AML-193 (cell line): ENCODE measurements at places on chromosomes 5 and 9.
A peak's percentile ranks its signal among the peaks of the same experiment; 100 is the strongest.

DNA sequence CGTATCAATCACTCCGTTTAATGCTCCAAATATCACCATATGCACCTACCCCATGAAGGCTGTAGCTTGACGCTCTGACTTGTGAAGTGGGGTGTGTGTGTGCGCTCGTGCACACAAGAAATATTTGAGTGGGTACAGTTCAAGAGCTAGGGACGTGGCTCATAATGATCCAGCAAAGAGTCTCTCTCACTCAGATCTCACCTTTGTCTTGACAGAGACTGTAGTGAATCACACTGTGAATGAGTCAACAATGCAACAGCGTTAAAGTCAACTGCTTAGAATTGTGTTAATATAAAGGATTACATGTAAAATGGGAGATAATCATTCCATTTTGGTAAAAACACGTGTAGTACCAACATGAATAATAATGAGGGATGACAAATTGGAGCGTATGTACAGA, 119.4 kb downstream of the MED27 start:
- DNase-seq, result no peak

DNA sequence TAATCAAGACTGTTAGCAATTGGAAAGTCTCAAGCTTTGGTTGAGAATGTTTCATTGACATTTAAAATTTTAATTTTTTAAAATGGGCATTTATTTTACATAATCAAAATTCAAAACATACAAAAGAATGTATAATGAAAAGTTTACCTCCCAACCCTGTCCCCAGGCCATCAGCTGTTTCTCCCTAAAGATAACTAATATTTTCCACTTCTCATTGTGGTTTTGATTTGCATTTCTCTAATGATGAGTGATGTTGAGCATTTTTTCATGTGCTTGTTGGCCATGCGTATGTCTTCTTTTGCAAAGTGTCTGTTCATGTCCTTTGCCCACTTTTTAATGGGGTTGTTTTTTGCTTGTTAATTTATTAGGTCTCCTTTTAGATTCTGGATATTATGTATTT, 11.4 kb upstream of the MACIR start:
- no peak for DNase-seq

GRCh38 chr9:3848445-3849114, 322.8 kb upstream of the RFX3 start:
- DNase-seq, result no peak

- DNase-seq, result no peak
These were observed 1.5 kb upstream of the OR1N2 start for GRCh38 chr9:122551371-122551770.

GRCh38 chr9:21796768-21797167, 5.7 kb upstream of the MTAP start:
- no peak for DNase-seq

DNA sequence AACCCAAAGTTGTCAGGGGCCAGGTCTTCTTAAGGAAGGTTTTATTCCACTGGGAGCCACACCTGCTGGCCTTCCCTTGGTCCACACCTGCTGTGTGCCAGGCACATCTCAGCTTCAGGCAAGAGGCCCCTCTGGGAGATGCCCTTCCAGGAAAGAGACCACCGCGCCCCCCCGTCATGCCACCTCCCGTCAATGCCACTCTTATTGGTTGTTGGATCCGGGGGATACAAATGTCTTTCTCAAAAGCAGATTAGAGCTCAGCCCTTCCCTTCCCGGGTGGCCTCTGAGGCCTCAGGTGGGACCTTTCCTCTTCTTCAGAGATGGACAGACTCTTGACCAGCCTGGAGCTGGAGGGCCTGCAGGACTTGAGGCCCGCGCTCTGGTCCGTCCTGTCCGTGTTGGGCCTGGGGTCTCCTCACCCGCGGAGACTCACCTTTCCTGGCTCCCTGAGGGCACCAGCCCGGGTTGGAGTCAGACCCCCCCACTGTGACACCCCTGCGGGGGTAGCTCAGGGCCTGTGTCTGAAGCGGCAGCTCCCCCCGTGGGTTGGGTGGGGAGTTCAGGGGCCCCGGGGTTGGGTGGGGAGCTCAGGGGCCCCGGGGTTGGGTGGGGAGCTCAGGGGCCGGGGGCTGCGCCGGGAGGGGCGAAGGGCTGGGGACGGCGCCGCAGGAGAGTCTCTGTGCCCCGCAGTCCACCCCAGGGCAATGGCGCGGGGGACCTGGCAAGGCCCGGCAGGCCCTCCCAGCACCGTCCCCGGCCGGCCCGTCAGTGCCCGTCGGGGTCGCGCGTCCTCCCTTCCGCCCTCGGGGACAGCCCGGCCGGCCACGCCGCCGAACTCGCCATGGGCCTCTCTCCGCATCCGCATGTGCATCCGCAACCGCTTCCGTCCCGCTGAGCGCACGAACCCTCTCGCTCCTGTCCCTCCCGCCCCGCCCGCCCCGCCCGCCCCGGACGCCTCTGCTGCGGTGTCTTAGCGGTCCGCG, 3.7 kb upstream of the SLC9A3 start:
- no peak for DNase-seq

DNA sequence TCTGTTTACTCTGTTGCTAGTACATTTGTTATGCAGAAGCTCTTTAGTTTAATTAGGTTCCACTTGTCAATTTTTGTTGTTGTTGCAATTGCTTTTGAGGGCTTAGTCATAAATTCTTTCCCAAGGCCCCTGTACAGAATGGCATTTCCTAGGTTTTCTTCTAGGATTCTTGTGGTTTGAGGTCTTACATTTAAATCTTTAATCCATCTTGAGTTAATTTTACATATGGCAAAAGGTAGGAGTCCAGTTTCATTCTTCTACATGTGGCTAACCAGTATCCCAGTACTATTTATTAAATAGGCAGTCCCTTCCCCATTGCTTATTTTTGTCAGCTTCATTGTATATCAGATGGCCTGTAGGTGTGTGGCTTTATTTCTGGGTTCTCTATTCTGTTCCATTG, 792.4 kb downstream of the PTPRD start:
- no peak for DNase-seq

- peak; percentile 65 for DNase-seq
These were observed 42.1 kb upstream of the GPR21 start for GRCh38 chr9:122991370-122991830.

DNA sequence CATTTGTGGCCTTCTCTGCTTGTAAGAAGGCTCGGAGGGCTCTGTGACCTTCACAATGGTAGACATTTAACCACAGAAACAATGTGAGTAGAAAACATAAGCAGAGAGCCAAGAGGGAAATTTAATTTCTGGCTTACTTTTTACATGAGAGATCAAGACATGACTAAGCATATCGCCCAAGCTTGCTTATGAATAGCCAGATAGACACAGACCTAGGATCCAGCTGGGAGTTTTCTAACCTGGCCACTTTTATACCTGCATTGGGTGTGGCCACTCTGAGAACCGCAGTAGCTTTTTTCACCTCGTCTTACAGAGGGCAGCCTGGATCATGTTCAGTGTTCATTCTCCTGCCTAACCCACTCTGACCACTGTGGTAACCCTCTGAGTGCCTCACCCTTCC, 244.9 kb upstream of the KCNN2 start:
- no peak for DNase-seq

GRCh38 chr5:100464418-100464817, 70.8 kb upstream of the FAM174A start:
- no peak for DNase-seq

- no peak for DNase-seq
These were observed 22.0 kb upstream of the ARHGAP26 start for GRCh38 chr5:142748132-142748531.

- no peak for DNase-seq
These were observed 133.2 kb downstream of the PAX5 start for GRCh38 chr9:36900856-36901220.

DNA sequence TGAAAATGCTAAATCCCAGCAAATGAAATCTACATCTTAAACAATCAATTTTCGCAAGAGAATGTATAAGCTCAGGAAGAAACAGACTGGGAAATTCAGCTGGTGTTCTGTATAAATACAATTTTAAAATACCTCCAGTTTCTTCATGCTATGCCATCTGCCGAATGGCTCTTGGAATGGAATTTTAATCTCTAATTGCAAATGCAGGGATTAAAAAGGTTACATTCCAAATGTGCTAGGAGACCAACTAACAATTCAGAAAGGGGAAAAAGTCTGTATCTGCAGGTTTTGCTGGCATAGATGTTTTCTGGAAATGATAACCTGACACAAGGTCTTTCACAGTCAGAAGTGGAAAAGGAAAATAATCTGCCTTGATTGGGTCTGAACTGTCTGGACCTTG, 379.7 kb downstream of the MAT2B start:
- no peak for DNase-seq

DNA sequence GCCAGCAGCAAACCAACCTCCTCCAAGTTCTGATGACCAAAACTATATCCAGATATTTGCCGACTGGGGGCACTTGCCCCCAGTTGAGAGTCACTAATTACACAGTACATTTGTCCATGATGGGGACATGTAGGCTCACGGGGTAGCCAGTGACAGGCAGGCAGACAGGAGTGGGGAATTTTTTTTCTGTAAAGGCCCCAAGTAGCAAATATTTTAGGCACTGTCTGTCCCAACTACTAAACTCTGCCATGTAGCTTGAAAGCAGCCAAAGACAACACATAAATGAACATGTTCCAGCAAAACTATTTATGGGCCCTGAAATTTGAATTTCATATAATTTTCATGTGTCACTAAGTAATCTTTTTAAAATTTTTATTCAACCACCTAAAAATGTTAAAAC, 80.7 kb downstream of the GRIA1 start:
- DNase-seq, result no peak

DNA sequence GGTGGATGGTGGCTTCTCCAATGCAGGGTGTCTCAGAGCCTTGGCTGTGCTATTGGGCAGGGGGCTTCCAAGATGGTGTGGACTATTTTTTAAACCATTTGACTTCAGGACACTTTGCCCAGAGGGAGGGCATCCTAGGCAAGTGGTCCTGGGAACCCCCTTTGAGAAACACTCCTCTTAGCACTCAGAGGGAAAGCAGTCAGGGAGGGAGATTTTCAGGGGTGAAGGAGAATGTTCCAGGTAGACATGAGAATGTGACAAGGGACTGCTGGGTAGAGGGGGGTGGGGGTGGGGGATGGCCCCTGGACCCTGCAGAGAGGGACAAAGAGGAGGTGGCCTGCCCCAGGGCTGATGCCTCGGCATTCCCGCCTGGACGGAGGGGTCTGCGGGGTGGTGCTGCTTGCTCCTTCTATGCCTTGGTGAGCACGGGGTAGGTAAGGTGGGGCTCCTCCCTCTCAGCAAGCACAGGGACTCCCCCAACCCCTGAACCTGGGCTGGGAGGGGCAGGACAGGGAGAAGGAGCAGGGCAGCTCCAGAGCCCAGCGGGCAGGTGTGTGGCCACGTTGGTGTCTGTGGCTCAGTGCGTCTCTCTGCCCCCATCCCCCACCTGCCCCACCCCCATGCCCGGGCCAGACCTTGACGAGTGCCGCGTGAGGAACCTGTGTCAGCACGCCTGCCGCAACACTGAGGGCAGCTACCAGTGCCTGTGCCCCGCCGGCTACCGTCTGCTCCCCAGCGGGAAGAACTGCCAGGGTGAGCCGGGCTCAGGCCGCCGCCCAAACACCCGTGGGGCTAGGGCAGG, 13.8 kb upstream of the ASS1 start:
- DNase-seq, result no peak

- peak; percentile 61 for DNase-seq
These were observed 21.7 kb downstream of the F2RL2 start for GRCh38 chr5:76601470-76601869.

DNA sequence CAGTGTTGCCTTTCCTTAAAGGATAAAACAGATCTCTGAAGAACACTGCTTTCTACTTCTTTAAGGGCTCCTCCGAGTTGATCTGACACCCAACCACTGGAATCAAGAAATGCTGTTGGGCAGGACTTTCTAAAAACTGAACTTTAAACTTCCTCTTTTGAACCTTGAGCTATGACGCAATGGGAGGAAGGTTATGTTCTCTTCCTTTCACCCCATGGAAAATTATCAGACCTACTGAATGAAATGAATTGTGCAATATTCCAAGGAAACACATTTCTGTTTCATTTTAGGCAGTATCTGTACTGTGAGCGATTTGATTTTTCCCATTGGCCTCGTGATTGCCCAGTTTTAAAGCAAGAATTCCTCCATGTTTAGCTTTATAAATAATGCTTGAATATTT, 206.0 kb upstream of the PRR16 start:
- DNase-seq, result peak; percentile 95

DNA sequence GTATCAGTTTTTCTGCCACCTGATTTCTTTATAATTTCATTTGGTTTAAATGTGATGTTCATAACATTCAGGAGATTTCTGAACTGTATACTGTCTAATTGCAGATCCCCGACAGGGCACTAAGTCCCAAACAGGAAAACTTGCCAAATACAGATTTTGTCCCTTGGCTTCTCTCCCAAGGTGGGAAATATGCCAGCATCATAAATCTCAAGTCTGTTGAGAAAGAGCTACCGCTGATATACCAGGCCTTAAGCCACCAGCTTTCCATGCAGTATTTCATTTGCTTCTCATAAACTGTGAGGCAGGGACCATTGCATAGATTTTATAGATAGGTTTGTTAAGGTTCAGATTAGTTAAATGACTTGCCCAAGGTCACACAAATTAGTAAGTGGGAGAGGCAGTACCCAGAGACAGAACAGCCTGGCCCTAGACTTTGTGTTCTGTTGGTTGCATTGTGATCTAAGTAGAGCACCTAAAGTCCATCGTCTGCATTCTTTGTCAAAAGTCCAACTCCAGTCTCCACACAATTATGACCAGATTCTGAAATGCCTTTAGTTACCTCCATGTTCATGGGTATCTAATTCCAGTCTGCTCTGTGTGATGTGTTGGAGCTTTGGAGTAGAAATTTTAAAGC, 16.2 kb downstream of the GPR21 start:
- DNase-seq, result no peak

DNA sequence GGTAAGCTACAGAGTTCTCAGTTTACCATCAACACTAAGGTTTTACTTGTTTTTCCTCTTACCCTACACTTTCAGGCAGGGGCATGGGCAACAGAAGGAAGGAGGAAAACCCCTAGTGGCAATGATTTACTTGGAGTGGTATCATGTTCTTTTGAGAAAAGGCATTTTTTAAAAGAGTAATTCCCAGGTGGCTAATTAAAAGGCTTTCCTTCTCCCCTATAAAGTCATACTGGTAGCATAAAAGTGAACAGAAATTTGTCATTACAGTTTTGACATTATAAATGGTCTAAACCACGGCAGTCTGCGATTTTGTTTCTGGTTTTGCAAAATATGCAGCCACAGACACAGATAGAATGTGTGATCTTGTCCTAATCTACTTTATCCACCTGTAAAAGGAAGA, 30.9 kb upstream of the OR2K2 start:
- no peak for DNase-seq

DNA sequence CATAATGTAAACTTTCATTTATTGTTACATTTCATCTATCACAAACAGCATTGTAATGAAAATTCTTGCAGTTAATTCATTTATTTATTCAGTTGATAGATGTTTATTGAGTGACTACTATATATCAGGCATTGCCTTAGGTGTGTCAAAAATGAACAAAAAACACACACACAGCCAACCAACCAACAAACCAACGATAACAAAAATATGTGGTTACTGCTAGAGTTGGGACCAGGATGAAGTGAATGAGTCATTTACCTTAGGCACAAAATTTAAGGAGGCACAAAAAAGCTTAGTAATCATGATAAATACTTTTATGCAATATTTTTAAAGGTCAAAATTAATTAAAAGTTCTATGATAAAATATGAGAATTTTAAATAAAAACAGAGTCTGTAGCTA, 223.4 kb downstream of the CSNK1G3 start:
- DNase-seq, result no peak

- no peak for DNase-seq
These were observed 761.0 kb downstream of the EFNA5 start for GRCh38 chr5:106909716-106910115.

- no peak for DNase-seq
These were observed 113.1 kb upstream of the TNC start for GRCh38 chr9:115230924-115231515.
